ENCODE measurements at places on chromosomes 16 and 17.

GRCh38 chr17:30376621-30377452 lies 1.9 kb upstream of the CPD start:
- DNase-seq, result peak; percentile 63

DNA sequence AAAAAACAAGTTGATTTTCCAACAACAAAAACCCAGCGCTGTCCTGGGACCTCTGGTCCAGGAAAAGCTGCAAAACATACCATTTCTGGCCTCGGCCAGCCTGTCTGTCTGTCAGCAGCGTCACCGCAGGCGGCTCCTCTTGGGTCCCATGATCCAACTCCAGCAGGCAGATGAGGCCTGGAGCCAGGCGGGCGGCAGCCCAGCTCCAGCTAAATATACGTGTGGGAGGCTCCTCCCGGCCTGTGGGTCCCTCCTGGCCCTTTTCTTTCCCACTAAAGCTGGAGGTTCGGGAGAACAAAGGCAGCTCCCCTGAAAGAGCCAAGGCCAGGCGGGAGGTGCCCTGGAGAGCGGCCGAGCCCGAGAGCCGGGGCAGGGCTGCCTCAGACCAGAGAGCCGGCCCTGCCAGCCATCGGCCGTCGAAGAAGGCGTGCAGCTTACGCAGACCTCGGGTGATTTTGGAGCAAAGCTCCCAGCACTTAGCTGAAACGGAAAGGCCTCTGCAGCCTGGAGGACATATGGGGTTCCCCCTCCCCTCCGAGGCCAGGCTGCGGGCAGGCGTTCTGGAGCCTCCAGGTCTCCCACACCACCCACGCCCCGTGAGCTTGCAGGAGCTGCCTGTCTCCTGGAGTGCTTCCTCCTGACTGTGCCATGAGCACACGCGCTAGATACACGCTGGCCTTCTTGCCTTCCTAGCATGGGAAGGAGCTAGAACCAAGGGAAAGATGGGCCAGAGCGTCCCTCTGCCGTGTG lies 19.9 kb upstream of the JPH3 start:
- DNase-seq, result peak; percentile 79

DNA sequence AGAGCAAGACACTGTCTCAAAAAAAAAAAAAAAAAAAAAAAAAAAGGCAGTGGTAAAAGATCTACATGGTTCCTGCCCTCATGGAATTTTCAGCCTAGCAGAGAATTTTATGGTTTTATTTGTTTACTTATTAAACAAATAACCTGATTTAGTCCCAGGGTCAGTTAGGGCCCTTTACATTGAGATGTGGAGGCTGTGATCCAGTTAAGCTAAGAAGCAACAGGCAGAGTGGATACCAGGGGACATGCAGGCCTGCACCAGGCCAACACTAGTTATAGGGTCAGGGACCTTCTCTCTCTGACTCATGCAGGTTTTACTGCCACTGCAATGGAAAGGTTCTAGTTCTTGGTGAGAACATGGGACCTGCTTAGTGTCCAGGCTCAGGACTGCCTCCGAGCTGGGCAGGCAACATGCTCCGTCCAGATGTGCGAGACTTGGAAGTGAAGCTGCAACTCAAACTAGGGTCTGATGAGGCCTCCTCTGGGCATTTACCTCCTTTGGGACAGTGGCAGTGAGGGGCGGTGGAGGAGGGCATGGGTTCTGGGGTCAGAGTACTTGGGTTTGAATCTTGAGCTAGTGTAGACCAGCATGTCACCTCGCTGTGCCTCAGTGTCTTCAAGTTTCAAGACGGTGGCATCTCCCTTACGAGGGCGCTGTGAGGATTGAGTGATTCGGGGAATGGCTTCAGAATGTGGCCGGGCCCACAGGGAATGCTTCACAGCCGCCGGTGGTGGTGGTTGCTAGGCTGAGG lies 301.8 kb downstream of the CPPED1 start:
- DNase-seq, result no peak

GRCh38 chr17:32361270-32361669 lies 11.3 kb downstream of the ZNF207 start:
- no peak for DNase-seq

- DNase-seq, result no peak
Measured at GRCh38 chr16:69319381-69319780, 8.2 kb downstream of the VPS4A start.

DNA sequence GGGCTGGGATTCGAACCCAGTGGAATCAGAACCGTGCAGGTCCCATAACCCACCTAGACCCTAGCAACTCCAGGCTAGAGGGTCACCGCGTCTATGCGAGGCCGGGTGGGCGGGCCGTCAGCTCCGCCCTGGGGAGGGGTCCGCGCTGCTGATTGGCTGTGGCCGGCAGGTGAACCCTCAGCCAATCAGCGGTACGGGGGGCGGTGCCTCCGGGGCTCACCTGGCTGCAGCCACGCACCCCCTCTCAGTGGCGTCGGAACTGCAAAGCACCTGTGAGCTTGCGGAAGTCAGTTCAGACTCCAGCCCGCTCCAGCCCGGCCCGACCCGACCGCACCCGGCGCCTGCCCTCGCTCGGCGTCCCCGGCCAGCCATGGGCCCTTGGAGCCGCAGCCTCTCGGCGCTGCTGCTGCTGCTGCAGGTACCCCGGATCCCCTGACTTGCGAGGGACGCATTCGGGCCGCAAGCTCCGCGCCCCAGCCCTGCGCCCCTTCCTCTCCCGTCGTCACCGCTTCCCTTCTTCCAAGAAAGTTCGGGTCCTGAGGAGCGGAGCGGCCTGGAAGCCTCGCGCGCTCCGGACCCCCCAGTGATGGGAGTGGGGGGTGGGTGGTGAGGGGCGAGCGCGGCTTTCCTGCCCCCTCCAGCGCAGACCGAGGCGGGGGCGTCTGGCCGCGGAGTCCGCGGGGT lies at the start of gene CDH1:
CDH1 (plus strand) TSS at position 247 of the 684 bp plus-strand sequence; CDS start at position 371, 124 bp downstream.
- peak; percentile 61 for DNase-seq

- no peak for DNase-seq
Measured at GRCh38 chr16:48448841-48449481, 63.7 kb upstream of the SIAH1 start.

DNA sequence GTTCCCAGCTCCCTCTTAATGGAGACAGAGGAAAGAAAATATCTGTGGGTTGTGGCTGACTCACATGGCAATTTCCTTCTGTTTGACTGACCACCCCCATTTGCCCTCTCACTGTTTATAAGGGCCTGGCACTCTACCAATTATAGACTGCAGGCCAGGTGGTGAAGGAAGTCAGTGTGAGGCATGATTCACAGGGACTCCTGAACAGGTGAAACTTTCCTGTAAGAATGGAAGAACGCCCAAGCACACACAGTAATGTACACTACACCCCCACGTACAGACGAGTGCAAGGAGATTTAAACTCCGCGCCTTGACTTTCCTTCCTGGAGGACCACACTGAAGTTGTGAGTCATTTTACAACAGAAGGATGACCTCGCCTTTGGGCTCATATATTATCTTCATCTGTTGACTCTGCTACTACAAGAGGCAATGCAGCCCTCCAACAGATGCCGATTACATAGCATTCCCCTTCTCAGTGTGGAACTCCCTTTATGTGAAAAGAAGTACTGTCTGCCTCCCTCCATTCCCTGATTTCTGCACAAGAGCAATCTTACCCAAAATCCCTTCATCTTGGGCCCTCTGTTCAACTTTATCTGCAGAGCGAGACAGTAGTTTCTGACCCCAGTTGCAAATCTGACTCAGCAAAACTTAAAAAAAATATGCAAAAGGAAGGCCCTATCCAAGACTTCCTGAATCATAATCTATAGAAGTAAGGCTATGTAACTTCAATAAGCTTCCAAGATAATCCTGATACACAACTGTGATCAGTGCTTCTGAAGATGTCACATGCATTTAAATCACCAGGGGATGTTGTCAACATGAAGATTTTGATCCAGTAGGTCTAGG lies 163.6 kb downstream of the SHISA6 start:
- DNase-seq, result no peak

DNA sequence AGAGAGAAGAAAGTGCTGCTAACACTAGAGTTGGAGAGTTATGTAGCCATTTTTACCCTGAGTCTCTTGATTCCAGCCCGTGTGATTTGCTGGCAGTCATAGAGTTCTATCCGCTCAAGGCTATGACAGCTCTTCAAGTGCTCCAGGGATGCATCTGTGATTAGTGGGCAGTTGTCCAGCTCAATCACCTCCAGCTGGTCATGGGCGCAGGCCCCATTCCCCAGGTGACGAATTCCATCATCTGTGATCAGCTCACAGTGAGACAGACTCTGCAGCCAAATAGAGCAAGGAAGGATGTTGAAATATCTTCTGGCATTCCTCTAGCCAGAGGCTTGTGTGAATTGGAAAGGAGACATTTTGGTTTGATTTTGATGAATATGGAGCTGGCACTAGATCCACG lies 38.4 kb upstream of the STAC2 start:
- no peak for DNase-seq

DNA sequence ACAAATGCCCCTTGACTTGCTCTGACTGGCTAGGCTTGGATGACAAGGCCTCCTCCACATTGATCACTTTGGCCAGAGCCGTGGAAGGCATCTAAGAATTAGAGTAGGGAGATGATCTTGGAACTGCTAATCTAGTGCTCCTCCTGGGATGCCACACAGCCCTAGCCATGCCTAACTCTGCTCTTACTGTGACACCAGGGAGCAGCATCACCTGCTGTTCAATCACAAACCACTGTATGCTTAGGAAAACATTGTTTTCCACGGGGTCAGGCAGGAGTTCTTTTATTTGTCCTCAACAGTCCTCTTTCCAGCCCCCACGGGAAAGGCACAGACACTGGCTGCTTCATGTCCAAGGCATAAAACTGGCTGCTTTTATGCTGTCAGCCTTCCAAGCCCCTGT lies 46.3 kb downstream of the C16orf78 start:
- DNase-seq, result no peak

DNA sequence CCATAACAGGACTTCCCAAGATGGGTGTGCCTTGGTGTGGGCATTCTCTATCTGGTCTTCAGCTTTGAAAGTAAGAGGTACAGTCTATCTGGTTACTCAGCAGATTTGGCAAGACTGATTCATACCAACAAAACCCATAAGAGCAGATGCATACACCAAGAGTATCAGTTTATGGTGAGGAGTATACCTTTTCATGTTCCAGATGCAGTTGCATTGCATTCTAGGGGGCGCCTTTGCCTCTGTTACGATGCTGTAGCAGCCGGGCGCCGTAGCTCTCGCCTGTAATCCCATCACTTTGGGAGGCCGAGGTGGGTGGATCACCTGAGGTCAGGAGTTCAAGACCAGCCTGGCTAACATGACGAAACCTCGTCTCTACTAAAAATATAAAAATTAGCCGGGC lies 31.1 kb upstream of the CARMIL2 start:
- no peak for DNase-seq

- DNase-seq, result peak; percentile 85
Measured at GRCh38 chr17:5500589-5501391, 14.4 kb downstream of the MIS12 start.

DNA sequence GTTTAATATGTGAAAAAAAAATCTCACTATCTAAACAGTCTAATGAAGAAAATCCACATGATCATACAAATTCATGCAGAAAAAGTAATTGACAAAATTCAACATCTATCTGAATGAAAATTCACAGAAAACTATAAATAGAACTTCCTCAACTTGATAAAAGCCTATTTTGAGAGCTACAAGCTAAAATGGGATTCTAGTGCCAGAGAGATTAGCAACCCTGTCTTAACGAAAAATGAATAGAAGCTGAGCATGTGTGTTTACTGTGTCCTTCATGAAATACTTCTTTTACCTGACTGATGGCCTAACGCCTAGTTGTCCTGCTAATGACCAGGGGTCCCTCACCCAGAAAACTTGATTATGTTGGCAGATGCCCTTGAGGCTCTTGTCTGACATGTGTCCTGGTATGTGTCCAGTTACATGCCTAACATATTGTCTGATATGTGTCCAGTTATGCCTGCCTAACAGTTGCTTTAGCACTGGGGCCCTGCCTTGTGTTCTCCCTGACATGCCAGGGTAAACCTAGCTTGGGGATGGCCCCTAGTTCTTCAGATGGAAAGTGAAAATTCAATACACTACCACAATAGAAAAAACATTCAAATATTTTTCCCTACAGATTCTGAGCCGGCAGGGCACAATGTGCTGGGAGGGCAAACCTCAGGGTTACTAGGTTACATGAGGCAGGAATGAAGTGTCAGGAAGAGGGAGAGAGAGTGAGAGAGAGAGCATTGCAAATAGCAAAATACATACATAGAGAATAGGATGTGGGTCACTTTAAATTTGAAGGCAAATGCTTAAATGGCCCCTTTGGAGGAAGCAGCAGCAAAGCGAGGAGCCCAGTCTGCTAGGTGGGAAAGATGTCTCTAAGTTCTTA lies 834.0 kb downstream of the CDH11 start:
- no peak for DNase-seq

- no peak for DNase-seq
Measured at GRCh38 chr16:3810198-3810664, 70.3 kb downstream of the CREBBP start.

GRCh38 chr17:17531156-17531555 lies 35.0 kb upstream of the RASD1 start:
- no peak for DNase-seq

GRCh38 chr17:77721846-77722160 lies 236.7 kb upstream of the TNRC6C start:
- peak; percentile 34 for DNase-seq

DNA sequence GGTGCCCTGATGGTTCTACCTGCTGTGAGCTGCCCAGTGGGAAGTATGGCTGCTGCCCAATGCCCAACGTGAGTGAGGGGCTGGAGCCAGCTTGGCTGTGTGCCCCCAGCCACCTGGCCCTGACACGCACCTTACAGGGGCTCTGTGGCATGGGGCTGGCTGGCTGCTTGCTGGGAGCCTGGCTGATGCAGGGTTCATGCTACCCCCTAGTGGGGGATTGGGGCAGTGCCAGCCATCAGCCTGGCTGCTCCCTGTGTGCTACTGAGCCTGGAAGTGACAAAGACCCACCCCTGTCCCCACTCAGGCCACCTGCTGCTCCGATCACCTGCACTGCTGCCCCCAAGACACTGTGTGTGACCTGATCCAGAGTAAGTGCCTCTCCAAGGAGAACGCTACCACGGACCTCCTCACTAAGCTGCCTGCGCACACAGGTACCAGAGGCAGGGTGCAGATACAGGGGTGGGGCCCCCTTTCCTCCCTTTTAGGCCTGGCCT lies 5.7 kb downstream of the GRN start:
- no peak for DNase-seq

DNA sequence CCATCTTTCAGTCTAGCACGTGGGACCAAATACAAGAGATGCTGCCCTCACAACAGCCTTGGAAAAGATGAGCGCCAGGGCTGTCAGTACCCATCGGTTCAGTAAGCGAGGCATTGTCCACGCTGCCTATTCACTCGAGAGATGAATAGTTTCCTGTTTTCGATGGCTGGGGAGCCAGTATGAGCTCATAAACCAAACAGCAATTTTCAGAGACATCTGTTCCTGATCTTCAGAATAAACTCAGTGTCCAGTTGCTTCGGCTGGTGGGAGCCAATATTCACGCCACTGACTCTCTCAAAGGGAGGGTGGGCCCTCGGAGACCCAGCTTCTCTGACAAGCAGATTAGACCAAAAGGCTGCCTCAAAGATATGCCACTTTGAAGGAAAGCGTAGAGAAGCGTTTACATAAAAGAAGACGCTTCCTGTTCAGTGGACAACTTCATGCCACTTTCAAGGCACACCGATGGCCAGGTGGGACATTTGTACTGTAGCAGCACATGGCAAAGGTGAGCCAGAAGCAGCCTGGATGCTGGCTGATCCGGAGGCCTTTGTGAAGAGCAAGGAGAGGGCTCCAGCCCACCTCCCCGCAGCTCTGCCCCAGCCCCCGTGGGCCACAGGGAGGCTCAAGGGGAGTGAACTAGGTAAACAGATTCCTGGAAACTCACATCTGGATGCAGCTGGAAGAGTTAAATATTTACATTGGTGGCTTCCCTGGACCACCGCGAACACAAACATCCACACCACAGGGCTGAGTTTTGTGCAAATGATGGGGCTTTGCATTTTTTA lies 6.0 kb downstream of the TIMM22 start:
- DNase-seq, result no peak
